ENCODE measurements at places on chromosomes 4 and X.

DNA sequence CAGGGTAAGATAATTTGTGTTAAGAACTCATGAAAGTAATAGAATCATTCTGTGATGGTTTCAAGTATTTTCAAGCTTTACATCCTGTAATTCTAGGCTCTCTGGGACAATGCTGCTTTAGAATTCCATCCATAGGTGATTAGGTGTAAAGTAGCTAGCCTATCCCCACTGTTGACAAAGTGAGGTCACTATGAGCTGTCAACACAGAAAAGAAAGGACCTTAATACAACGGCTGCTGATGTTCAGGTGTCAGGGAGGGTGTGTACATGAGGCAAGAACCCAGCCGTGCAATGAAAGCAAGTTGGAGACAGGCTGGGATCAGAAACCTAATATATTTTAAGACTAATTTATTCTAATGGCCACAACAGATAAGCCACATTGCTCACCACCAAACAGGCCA lies 36.8 kb upstream of the SH3RF1 start:
- no peak for DNase-seq

DNA sequence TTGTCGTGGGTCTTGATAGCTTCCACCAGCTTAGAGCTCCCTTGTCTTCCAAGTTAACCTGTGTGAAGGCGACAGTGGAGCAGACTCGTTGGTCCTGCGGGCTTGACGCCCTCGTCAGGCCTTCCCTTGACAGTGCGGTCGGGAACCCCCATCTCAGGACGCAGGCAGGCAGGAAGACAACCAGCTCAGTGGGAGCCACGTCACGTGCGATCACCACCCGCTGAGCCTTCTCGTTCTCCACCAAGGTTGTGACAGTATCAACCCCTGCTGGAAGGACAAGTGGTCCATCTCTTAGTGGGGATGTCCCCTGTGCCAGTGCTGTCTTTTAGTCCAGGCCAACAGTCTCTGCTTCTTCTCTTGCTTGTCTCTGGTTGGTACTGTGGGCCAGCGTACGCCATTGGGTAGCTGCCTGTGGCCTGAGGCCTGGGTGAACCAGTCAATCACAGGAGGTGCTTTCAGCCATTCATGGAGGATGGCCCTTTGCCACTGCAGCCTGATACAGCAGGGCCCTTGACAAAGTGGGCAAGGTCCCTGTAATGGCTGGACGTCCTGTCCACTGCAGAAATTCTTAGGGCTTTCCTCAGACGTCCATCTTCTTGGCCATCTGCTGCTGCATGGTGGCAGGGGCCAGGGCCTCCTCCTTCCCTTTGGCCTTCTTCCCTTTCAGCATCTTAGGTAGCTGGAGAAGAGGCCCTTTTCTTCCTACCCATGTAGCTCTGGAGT lies 31.4 kb downstream of the RGS12 start:
- DNase-seq, result peak; percentile 21

DNA sequence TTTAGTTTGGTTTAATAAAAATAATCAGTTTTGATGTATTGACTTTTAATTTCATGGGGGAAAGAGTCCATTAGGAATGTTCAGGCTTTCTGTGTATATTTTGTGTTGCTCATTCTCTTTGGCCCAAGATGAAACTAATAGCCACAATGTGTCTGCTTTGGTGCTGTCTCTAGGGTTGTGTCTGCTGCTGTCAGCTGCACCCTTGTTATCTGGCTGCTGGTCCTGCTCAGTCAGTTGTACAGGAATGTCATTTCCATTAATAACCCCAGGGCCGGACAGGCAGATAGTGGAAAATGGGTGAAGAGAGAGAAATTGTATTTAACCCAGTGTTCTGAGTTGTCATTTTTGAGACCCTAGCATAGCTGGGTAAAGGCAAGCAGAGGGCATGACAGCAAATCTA lies 115.1 kb downstream of the PHEX start:
- no peak for DNase-seq

DNA sequence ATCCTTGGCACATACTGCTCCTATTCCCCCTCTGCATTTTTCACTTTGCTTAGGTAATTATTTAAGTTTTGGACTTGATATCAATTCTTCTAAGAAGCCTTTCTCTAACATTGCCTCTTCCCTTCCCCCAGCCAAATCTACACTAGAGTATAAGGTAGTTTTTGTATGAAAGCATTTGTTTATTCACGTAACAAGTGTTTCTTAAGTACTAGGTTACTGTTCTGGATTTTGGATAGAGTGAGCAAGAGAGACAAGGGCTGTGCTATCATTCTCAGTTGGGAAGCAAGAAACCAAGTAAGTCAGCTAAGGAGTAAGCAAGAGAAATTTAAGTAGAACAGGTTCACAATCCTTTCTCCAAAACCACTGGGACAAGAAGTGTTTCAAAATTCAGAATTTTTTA lies 55.9 kb upstream of the HHIP start:
- no peak for DNase-seq

DNA sequence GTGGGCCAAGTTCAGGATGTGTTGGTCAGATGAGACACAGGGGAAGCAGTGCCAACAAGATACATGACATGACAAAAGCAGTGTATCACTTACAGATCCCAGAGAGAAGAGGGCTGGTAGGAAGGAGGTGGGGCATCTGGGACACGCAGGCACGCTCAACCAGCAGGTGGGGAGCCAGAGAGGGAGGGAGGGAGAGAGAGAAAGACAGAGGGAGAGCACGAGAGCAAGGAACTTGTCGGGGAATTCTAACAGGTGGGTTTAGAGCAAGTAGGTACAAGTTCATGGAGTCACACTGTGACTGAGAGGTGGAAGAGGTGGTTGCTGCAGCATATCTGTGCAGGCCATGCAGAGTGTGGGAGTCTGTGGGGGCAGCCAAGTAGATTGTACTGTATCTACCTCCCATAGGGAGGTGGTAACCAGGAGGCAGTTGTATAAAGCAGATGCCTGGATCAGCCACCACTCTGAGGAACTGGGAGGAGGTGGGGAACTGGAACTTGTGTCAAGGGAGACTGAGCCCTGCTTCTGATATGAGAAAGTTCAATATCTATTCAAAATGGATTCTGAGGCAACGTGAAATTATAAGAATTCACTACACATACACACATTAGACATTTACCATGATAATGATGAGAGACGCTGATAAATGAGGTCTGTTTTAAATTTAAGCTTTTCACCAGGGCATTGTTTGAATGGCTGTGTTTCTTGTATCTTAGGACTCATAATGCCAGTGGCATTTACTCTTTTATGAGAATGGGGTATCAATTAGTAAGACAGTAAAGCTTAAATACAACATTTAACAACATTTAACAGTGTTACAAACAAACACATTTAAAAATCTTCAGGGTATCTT lies 43.7 kb downstream of the BBS12 start:
- no peak for DNase-seq

- no peak for DNase-seq
Observed at GRCh38 chr4:82975792-82976191, 34.8 kb downstream of the LIN54 start.

DNA sequence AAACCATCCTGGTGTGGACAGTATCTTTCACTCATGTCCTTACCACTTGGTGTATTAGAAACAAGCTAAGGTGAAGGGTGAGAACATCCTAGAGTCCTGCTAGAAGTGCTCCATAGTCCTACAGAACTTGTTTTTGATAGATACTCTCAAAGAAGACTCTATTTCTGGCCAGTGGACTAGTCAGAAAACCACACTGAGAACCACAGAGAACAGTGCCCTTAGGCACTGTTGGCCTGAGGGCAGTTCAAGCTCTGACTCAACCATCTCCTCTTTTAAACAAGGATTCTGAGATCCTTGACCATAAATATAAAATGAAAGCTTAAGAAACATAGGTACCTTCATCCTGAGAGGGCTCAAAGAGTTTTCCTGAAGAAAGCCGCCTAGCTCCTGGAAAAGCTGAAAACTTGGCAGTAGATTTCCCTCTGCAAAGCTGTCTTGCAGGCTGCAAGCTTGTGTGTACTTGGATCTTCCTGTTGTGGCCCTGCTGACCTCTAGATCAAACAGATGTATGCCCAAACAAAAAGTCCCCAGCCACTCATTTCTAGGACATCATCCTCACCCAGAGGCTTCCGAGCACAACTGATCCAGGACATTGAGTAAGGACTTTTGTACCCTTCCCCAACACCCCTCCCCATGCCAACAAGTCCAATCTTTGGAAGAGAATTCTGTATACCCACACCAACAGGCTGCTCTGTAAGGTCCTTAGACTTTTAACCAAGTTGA lies 111.6 kb upstream of the CXCL13 start:
- DNase-seq, result no peak

DNA sequence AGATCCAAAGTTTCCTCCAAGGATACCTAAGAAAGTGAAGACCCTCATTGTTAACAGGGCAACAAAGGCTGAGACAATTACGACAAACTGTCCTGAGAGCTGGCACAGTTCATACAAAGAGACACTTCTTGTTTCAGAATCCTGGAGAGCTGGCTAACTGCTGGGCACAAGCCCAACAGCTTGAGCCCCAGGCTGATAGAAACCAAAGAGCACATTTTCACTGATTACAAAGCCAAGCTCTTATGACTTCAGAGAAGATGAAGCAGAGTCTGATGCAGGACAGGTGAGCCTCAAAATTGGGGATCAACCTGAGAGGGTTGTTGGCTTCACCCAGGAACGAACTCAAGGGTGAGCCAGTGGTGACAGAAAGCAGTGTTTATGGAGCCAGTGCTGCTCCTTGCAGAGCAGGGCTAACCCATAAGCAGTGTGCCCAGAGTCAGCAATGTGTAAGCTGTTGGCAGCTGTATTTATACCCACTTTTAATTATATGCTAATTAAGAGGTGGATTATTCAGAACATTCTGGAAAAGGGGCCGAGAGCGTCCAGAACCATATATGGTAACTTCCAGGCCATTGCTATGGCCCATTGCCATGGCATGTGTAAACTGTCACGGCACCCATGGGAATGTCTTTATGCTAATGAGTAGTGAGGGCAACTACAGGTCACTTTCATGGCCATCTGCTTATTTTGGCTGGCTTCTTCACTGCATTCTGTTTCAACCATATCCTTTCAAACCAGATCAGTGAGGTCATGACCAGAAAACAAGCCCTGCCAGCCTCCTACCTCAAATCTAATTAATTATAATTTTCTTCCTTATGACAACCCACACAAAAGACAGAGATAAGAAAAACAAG lies 183.7 kb downstream of the EVC2 start:
- DNase-seq, result no peak

GRCh38 chrX:40821780-40822179 lies 86.4 kb upstream of the MED14 start:
- DNase-seq, result no peak

GRCh38 chr4:169664615-169665014 lies 44.2 kb downstream of the CLCN3 start:
- no peak for DNase-seq

DNA sequence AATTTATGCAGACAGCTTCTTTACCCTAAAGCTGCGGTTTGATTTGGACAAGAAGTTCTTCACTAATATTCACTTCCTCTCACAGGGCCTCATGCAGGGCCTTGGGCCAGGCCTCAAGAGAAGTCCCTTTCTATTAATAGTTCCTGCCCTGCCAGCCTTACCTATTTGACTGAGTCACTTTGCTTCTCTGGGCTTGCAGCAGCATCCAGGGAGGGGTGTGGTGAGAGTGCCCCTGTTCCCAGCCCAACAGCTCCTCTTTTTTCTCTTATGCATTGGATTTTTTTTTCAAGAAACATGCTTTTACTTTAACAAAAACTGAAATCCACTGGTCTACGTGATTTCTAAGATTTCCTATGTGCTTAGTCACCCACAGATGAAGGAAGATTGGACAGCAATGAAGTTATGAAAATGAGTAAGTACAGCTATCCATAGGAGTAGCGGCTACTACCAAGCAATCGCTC lies 26.7 kb downstream of the FAM156B start:
- DNase-seq, result no peak

All from stimulated activated CD8-positive, alpha-beta memory T cell treated with anti-CD3 and anti-CD28 coated beads, Interleukin-4, amount 100 ng/mL, for 48 hours (primary cell).